ENCODE measurements at places on chromosomes 2 and 18.

- DNase-seq, result no peak
Measured at GRCh38 chr2:20327370-20327769, 23.3 kb downstream of the PUM2 start.

DNA sequence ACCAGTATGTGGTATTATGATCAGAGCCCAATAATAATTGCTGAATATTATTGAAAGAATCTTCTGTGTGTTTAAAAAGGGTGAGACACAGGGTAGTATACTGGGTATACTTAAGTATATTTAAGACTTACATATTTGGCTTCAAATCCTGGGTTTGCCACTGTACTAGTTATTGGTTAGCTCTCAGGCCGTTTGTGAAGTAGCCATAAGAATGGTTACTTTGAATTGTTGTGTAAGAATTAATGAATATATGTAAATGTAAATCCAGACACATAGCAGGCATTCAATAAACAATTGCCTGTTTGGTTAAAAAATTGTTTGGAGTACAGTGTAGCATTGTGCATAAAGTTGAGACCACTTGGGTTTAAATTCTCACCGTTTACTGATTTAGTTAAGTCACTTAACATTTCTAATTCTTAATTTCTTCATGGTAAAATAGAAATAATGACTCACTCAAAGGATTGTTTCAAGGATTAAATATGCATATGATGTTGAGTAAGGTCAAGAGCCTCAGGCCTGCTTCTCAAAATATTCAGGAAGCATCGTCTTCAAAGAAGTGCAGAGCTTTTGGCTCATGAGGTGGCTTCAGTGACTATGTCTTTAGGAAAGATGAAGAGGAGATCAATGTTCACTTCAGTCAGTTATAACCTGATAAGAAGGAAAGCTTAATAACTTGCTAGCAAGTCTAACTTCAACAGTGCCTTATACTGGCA, 207.9 kb upstream of the NT5C1B start:
- no peak for DNase-seq

- no peak for DNase-seq
Measured at GRCh38 chr18:58015065-58015780, 28.8 kb upstream of the NEDD4L start.

- DNase-seq, result no peak
Measured at GRCh38 chr2:189176516-189176915, 3.0 kb downstream of the COL5A2 start.

- no peak for DNase-seq
Measured at GRCh38 chr2:172000696-172001361, 1.1 kb downstream of the METAP1D start.

GRCh38 chr2:236008006-236008405, 160.2 kb downstream of the GBX2 start:
- no peak for DNase-seq

- DNase-seq, result no peak
Measured at GRCh38 chr18:1452821-1453220, 548.1 kb downstream of the ADCYAP1 start.

DNA sequence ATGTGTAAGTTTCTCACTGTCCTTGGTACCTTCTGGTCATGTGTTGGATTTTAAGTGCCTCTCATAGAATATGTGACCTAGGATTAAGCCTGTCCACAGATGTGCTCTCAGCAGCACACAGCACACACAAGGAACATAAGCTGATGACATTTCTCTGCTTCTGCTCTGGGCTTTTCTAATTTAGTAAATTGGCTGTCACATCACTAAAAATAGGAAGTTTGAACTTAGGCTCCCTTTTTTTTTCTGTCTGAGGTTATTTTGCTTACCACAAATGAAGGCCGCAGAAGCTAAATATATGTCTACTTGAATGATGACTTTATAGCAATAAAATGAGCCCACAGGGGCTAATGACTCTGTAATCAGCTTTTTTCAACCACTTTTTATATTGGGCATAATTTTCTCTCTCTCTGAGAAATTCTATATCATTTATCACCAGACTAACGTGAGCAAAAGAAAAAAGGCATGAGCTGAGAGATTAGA, 150.2 kb upstream of the KLHL14 start:
- DNase-seq, result no peak

DNA sequence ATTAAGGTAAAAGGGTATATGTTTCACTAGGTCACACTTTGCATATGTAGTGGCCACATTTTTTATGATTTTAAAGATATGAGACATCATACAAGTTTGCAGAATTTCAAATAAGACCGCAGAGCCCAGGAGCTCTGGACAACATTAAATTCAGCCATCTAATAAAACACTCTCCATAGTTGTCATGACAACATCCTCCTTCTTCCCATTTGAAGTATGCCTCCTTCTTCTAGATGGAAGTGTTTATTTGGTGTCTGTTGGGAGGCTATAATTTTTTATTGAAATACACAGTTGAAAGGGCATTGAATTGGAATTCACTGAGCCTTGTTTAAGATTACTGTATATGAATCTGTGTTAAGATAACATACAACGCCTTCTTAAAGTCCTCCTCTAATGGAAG, 467.3 kb downstream of the CMPK2 start:
- no peak for DNase-seq

GRCh38 chr18:12361770-12362378, 15.2 kb downstream of the AFG3L2 start:
- DNase-seq, result no peak

- no peak for DNase-seq
Measured at GRCh38 chr2:23199115-23199918, 185.7 kb upstream of the KLHL29 start.

DNA sequence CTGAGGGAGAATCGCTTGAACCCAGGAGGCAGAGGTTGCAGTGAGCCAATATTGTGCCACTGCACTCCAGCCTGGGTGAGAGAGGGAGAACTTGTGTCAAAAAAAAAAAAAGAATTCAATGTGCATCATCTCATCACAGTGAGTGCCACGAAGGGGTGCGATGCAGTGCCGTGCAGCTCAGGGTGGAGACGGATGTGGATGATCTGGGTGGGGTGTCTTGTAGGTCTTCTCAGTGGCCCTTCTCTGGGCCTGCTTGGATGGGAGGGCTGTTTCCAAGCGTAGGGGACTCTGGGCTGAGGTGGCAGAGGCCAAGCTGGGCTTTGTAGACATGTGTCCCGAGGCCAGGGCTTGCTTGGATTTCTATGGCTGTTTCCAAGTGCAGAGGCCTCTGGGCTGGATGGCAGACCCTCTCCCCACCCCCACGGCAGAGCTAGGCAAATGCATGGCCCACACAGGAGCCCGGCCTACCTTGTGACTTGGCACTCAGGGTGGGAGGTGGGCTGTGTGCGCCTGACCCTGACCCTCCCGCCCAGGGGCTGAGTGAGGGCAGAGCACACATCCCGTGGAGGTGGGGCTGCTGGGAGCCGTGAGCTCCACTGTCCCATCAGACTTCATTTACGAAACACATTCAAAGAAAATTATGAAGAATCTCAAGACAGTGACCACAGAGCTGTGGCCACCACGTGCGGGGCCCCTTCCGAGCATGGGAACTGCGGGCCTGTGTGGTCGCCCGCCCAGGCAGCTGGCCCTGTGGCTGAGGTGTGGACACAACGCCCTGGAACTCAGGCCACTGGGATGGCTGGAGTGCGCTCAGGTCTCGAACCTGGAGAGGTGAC, 76.4 kb downstream of the ASB1 start:
- no peak for DNase-seq

DNA sequence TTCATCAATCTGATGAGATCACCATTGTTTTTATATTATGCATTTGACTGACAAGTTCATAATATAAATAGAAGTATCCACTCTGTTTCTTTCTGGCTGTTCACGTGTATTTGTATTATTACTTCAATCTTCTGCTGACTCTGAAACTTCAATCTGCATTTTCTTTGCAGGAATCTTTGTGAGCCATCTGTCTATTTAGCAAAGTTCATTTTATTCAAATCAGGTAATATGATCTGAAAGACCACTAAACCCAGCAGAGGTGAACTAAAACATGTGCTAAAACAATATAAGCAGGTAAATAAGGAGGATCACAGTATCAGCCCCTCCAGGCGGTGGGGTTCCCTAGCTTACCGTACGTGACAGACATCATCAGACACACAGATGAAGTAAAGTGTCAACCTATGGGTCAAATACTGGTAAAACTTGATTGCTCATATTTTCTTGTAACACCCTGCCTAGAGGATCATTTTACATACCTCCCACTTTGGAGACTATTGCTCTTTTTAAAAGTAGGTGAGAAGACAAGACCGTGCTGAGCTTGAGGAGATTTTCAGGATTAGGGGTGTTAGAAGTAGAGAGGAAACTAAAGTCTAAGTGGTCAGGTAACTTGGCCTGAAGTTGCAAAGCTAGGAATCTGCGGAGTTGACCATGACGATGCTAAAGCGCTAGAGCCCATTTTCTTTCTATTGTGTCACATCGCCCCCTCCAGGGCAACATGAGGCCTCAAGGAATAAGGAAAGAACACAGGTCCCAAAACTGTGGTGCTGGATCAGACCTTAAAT, 9.0 kb downstream of the DTNB start:
- no peak for DNase-seq

GRCh38 chr2:4047961-4048891, 344.9 kb downstream of the DCDC2C start:
- no peak for DNase-seq

DNA sequence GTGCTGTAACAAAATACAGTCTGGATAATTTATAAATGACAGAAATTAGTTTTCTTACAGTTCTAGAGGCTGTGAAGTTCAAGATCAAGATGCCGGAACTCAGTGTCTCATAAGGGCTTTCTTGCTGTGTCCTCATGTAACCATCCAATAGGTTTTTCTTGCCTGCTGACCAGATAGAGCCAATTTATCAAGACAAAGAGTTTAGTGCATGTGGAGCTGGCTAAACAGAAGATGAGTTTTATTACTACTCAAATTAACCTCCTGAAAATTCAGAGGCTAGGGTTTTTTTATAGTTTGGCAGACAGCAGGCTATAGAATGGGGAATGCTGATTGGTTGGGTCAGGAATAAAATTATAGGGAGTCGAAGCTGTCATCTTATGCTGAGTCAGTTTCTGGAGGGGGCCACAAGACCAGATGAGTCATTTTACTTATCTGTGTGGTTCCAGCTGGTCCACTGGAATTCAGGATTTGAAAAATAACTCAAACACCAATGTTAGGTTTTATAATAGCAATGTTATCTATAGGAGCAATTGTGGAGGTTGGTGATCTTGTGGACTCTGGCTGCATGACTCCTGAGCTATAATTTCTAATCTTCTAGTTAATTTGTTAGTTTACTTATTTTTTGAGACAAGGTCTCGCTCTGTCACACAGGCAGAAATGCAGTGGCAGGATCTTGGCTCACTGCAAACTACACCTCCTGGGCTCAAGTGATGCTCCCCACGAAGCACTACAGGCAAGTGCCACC, 3.2 kb upstream of the PDK1 start:
- DNase-seq, result peak; percentile 67

GRCh38 chr2:118417406-118418120, 329.3 kb downstream of the INSIG2 start:
- peak; percentile 44 for DNase-seq

DNA sequence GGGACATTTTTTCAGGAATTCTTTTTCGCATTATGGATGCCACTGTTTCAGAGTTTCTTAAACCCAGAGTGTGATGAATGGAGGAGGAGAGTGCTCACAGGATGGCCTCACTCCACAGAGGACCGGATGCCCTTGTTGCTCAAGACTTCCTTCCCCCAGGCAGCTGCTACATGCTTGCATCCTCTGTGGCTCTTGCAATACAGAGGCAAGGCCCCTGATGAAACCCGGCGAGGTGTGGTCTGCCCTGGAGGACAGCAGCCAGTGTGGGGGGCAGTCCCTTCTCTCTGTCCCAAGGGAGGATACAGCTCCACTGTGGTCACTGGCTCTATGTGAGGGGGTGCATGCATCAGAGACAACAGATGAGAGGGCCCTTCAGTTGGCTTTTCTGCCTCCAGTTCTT, 109.6 kb downstream of the SH3RF3 start:
- DNase-seq, result peak; percentile 83

DNA sequence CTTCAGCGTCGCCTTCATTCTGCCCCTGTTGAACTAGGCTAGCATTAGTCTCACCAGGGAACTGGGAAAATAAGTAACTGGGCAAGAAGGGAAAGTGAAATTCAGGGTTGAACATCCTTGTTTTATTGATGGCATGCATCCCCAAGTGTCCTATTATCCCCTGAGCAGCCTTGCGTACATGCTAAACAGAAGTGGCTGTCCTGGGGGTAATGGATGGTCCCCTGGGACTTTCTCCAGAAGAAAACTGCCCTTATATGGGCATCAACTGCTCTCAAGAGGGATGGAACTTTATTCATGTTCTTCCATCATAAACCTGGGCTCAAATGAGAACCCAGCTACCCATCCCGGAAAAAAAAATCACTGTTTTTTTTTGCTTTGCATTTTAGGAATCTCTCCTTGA, 11.8 kb upstream of the SMIM21 start:
- no peak for DNase-seq

- no peak for DNase-seq
Measured at GRCh38 chr2:12465631-12466135, 251.1 kb upstream of the TRIB2 start.

DNA sequence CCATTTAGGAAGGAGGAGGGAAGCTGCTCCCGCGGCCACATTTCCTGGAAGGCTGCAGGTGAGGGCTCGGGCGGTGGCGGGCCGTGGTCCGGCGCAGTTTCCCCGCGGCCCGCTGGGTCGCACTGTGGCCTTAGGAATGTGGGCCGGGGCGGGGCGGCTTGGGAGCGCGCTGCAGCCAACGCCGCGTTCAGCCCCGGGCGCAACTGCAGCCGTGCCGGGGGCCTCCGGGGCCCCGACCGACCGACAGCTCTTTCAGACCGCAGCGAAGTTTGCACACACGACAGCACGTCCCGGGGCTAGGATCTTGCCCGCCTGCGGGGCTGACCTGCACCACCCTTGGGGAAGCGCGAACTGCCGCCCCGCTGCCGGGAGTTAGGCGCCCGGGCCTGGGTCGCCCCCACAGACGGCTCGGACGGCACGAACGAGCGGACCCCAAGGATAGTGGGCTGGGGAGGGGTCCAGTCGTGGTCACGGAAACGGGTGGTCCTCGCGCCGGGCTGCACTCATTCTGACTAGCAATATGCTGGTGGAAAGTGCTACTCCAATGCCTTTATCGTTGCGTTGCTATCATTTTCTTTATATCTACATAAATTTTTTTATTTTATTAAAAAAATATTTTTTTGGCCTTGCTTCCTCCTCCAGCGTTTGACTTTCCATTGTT, 69.9 kb upstream of the DLX2 start:
- DNase-seq, result no peak

GRCh38 chr2:160278101-160278878, 78.2 kb upstream of the ITGB6 start:
- no peak for DNase-seq

GRCh38 chr2:150477347-150477746, 10.1 kb downstream of the RND3 start:
- DNase-seq, result no peak

GRCh38 chr2:202278944-202279343, 13.4 kb downstream of the NOP58 start:
- DNase-seq, result peak; percentile 40

- no peak for DNase-seq
Measured at GRCh38 chr2:128444816-128445522, 126.3 kb upstream of the HS6ST1 start.

Measured in AG09309 (cell line).